ENCODE measurements at places on chromosomes 7 and 10.

- DNase-seq = no peak
Measured at GRCh38 chr7:15602236-15602635, 40.4 kb upstream of the AGMO start.

DNA sequence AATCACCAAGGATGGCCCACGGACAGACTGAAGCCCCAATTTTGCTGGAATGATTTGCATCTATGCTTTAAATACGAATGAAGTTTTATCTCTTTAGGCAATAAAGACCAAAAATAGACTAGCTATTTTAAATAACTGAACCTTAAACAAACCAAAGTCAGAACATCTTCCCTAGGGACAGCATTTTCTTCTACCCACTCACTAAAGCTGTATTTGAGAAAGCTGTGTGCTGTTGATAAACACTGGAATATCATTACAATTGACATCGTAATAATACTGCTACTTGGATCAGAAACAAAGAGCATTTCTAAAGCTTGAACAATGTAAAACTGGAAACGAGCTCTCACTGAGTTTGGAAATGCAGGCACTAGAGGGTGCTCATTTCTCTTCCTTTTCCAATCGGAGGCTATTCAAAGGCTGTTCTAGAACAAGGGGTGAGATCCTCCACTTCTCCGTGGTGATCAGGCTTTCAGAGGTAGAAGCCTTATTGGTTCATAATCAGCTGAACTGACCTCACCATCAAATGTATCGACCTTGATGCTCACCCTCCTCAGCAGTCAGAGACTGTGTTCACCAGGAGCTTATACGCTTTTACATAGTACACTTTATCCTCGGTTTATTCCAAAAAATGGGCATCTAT is 225.3 kb upstream of the PRSS1 start:
- DNase-seq = no peak

- no peak for DNase-seq
Measured at GRCh38 chr10:121493521-121493920, 104.7 kb downstream of the FGFR2 start.

DNA sequence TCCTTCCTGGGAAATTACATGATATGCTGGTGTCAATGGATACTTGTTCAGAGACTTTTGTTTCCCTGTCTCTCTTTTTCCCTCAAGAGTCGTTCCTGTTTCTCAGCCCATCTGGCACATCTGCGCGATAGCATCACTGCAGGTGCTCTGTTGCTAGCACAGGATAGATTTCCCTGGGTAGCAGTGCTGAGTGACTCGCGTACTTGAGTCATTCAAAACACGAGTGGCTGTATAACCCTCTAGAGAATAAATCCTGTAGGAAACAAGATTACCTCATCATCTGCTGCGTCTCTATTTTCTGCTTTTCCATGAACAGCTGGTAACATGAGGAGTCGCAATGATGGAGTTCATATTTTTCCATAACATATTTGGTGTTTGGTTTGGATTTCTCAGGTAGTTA is 452.0 kb upstream of the FZD8 start:
- DNase-seq = peak; percentile 36

- DNase-seq = peak; percentile 10
Measured at GRCh38 chr7:34759477-34760125, 101.6 kb downstream of the NPSR1 start.

GRCh38 chr10:124544711-124545110 is 83.1 kb downstream of the LHPP start:
- DNase-seq = no peak

DNA sequence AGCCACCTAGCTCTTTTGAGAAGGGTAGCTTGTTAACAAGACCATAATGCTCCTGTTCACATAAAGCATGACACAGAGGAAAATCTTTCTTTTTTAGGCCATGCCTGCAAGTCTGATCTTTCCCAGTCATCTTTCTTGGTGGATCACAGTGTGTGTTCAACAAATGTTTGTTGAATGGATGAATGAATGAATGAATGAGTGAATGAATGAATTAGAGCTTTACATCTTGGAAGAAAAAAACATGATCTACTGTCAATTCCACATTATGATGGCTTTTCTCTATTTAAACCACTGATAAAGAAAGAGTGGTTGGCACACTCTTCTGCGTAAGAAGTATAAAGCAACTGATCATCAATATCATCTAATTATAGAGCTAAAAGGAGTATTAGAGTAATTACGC is 148.7 kb downstream of the CCDC71L start:
- no peak for DNase-seq

DNA sequence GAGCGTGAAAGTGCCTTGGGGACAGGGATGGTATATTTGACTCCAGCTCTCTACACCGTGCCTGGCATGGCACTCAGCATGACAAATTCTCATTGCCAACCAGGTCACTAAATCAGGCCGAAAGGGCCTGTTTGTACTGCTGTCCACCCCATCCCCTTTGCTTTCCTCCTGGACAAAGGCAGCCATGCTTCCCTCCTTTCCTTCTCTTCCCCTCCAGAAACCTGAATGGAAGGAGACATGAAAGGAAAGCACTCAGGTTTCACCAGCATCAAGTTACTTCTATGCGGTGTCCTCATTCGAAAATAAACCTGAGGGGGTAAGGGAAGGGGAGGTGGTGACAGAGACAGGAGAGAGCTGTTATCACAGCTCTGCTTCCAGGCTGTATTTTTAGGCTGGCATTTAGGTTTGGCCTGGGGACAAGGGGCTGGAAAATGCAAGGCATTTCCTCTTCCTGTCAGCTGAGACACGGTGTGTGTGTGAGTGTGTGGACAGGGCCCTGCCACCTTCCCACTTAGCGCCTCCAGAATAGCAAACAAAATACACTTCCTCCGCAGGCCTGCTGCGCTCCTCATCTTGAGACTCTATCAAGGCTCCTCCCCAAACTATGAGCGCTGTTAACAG is 79.9 kb upstream of the COL13A1 start:
- no peak for DNase-seq

GRCh38 chr7:134088199-134088598 is 38.9 kb upstream of the LRGUK start:
- DNase-seq = no peak

DNA sequence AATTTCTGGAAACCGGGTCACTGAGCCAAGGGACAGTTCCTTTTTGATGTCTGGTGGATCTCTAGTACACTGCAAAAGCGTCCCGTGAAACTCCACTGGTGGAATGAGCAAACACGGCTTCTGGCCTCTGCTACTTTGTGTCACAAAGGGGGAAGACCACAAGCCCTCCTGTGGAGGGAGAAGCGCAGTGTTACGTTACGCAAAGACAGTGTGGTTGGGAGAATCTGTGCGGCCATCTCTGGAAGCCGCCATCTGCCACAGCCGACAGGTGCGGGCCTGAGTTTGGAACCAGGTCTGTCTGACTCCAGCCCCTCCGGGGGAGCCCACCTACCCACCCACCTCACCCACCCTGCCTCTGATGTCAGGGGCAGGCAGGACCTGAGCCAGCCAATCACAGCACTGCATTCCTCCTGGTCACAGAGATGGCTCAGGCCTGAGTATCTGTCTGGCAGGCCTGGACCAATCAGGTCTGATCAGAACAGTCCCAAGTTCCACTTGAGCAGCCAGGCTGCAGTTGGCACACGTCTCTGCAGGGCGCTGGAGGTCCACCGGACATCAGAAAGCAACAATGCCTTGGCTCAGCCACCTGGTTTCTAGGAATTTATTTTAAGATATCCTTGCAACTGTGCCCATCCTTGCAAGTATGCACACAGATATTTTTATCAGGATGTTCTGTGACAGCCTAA is 3.0 kb upstream of the CYP2W1 start:
- no peak for DNase-seq

DNA sequence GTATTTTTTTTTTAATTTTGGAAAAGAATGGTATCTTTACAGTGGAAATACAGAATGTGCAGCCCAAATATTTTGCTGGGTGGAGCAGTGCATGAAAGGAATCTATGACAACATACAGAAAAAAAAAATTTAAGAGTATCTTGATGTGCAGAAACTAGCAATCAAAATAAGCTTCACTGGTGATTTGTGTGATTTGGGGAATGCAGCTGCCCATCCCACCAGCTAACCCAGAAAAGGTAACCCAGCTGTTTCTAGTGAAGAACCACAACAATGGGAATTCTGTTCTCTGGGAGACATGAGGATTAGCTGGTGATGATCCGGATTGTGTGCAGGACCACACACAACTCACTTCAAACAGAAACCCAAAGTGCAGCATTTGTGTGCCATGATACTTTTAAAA is 375.5 kb downstream of the SEMA3D start:
- no peak for DNase-seq

- DNase-seq = no peak
Measured at GRCh38 chr7:101999393-101999792, 182.0 kb downstream of the CUX1 start.

DNA sequence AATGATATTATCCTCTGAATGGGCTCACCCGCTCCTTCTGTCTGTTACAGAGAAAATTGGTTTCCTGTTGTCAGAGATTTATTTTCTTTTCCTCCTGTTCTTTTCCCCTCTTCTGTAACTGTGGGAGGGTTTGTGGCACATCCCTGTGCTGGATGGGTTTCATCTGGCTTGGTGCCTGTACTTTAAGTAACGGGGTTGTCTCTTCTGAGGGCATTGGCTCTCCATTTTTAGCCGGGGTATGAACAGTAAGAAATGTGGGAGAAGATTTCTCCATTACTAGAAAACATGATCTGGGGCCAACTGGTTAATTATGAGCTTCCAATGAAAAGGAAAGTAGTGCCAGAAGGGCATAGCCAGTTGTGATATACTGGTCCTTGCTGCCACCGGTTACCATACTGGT is 142.6 kb downstream of the SND1 start:
- DNase-seq = no peak

Measured in stromal cell of bone marrow (primary cell).